ENCODE measurements at places on chromosomes 3 and 15.

DNA sequence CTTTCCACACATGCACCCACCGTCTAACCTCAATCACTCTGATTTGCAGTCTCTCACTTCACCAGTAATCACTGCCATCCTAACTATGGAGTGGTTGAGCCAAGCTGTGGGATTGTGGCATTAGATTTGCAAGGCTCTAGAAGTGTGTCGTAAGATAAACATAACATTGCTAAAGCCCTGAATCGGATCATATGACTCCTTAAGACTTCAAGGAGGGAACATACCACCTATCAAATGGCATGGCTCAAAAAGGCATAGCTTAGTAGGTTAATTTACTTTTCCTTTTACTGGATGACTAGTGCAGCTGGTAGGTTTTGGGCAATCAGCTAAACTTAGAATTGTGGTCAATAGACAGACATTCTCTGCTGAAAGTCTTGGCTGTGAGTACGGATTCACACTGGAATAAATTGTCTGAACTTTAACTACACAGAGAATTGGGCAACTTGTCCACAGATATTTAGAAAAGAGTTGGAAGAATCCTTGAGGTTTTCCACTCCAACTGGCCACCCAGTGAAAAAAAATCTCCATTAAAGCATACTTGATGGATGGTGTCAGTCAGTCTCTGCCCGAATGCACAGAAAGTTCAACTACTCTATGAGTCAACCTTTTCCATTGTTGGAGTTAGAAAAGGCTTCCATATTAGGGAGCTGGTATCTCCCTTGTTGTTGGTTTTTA lies 476.7 kb upstream of the CBLB start:
- DNase-seq = no peak

GRCh38 chr3:133280586-133280985 lies 119.3 kb upstream of the BFSP2 start:
- DNase-seq = no peak

DNA sequence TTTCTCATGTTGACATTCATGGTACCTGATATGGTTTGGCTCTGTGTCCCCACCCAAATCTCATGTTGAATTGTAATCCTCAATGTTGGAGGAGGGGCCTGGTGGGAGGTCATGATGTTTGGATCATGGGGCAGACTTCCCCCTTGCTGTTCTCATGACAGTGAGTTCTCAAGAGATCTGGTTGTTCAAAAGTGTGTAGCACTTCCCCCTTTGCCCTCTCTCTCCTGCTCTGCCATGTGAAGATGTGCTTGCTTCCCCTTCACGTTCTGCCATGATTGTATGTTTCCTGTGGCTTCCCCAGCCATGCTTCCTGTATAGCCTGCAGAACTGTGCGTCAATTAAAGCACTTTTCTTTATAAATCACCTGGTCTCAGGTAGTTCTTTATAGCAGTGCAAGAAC lies 3.3 kb upstream of the UBL7 start:
- no peak for DNase-seq

DNA sequence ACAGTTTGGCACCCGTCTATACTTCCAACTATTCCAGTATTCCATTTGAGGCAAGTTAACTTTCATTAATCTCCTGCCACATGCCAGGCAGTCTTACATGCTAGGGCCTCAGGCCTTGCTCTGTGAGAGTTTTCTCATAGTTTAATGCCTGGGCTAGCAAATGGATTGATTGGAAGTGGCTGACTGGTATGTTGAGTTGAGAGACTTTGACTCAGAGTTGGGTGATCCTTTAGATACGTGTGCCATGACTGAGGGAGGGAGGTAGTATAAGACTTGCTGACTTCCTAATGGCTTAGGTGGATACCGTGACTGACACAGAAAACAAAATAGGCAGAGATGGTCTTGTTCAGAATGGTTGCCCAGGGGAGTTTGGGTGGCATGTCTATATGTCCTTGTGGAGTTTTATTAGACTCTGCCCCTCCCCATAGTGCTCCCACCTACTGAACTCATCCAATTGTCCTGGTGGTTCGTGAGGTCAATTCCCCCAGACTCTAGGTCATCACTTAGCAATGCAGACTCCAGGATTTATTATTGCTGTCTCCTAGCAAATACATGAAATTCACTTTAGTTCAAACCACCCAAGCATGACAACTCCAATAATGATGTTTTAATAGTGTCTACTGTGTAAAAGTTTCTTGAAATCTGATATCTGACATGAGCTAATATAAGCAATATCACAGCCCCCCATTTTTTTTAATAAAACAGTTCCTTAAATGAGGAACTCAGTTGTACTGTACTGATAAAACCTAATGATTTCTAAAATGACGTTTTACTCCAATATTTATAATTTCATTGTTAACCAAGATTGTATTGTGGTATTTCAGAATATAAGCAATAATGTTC lies 413.9 kb upstream of the MDFIC2 start:
- DNase-seq = no peak

- DNase-seq = no peak
Measured at GRCh38 chr15:25178835-25179672, 224.3 kb downstream of the SNRPN start.

GRCh38 chr15:76309601-76310330 lies 1.5 kb downstream of the ETFA start:
- DNase-seq = no peak

DNA sequence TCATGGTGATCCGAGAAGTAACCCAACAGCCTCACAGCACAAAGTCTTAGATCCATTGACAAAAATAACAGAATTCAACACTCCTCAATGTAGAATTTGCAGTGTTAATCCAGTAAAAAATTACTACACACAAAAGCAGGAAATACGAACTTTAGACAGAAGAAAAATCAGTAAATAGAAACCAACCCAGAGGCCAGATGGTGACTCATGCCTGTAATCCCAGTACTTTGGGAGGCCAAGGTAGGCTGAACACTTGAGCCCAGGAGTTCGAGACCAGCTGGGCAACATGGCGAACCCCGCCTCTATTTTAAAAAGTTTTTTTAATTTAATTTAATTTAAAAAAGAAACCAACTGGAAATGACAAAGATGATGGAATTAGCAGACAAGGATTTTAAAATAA lies 36.1 kb downstream of the SELENOT start:
- no peak for DNase-seq

DNA sequence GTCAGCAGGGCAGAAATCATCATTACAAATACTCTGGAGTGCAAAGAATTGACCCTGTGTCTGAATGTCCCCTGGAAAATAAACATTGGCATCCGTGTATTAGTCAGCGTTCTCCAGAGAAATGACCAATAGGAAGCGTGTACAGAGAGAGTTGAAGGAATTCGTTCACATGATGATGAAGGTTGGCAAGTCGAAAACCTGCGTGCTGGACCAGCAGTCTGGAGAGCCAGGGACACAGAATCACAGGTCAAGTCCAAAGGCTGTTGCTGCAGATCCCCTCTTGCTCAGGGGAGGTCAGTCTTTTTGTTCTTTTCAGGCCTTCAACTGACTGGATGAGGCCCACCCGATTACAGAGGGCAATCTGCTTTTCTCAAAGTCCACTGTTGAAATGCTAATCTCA lies 16.6 kb downstream of the GP9 start:
- no peak for DNase-seq

- DNase-seq = no peak
Measured at GRCh38 chr3:85591451-85591850, 632.7 kb downstream of the CADM2 start.

- DNase-seq = no peak
Measured at GRCh38 chr15:38129531-38130204, 123.0 kb upstream of the SPRED1 start.

GRCh38 chr3:10548992-10549391 lies 43.6 kb upstream of the ATP2B2 start:
- no peak for DNase-seq

All from activated CD4-positive, CD25-positive, alpha-beta regulatory T cell (primary cell).